ENCODE measurements at places on chromosomes 11 and 22.

GRCh38 chr11:69122630-69123431 lies 32.9 kb upstream of the SMIM38 start:
- H3K36me3 ChIP-seq, result no peaks in the 10 kb centered on the region
- DNase-seq, result no peak
- H3K4me1 ChIP-seq, result peaks cover 34% of the 10 kb centered on the region
- no peaks in the 10 kb centered on the region for H3K27me3 ChIP-seq
- no peak overlapping the region for H3K4me3 ChIP-seq

- no peaks in the 10 kb centered on the region for H3K36me3 ChIP-seq
- H3K4me3 ChIP-seq, result no peak overlapping the region
- peak overlapping the region; percentile 55 for H3K27ac ChIP-seq
- DNase-seq, result peak; percentile 36
- H3K27me3 ChIP-seq, result no peaks in the 10 kb centered on the region
Measured at GRCh38 chr11:120180551-120181232, 30.1 kb upstream of the OAF start.

- H3K4me3 ChIP-seq, result no peak overlapping the region
- no peak overlapping the region for H3K27ac ChIP-seq
- no peaks in the 10 kb centered on the region for H3K27me3 ChIP-seq
Measured at GRCh38 chr11:44607987-44608386, 42.5 kb downstream of the CD82 start.

- no peaks in the 10 kb centered on the region for H3K36me3 ChIP-seq
- no peak overlapping the region for H3K4me3 ChIP-seq
- no peaks in the 10 kb centered on the region for H3K4me1 ChIP-seq
- H3K27ac ChIP-seq, result no peak overlapping the region
Measured at GRCh38 chr11:13188179-13188578, 89.4 kb upstream of the BMAL1 start.

DNA sequence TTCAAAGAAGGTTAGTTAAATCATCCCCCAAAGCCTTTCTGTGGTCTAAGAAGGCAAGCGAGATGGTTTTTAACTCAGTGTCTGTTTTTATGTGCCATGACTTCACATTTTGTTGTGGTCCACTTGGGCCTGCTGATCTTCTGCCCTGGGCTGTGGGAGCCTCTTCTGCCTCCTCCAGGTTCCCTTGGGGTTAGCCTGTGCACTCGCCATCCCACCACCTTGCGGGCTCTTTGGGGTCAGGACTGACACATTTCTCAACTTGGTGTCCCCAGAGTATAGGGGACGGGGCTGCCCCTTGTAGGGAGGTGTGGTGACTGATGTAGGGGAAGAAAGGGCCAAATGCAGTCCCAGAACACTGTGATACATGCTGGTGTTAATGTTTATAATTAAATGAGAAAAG lies 207.0 kb downstream of the TBC1D22A start:
- H3K27ac ChIP-seq, result no peak overlapping the region
- no peak for DNase-seq
- no peaks in the 10 kb centered on the region for H3K27me3 ChIP-seq
- peaks cover 38% of the 10 kb centered on the region for H3K4me1 ChIP-seq
- peaks cover 17% of the 10 kb centered on the region for H3K36me3 ChIP-seq

DNA sequence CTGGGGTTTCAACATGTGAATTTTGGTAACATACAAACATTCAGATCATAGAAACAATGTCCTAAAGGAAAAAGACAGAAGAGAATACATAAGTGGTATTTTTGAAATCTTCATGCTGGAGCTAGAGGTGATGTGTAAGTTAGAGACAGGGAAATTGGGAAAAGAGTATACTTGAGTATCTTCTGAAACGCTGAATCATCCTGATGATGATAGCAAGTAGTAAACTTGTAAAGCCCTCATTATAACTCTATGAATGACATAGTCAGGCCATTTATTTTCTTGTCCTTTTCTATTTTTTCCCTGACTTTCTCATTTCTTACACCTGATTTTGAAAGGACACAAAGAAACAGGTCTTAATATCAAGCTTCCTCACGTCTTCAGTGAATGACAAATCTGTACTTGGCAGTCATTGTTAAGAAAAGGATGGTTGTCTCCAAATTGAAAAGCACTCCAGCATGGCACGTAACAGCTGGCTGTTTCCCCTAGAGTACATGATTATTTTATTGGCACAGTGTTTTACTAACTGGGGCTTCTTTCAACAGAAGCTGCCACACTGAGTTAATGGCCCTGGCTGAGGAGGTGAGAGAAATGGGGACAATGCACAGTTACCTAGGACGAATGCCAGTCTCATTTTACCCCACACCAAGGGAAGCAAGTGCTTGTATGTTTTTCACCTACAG lies 140.7 kb upstream of the CTSC start:
- DNase-seq, result no peak
- no peaks in the 10 kb centered on the region for H3K27me3 ChIP-seq
- no peaks in the 10 kb centered on the region for H3K4me1 ChIP-seq
- no peak overlapping the region for H3K4me3 ChIP-seq
- no peak overlapping the region for H3K27ac ChIP-seq

GRCh38 chr22:23922921-23923320 lies 28.7 kb downstream of the MIF start:
- no peaks in the 10 kb centered on the region for H3K27me3 ChIP-seq
- peaks cover 7% of the 10 kb centered on the region for H3K36me3 ChIP-seq
- no peak overlapping the region for H3K4me3 ChIP-seq
- no peaks in the 10 kb centered on the region for H3K4me1 ChIP-seq
- no peak for DNase-seq

- no peak overlapping the region for H3K27ac ChIP-seq
- no peak for DNase-seq
- H3K4me1 ChIP-seq, result peaks cover 4% of the 10 kb centered on the region
- no peaks in the 10 kb centered on the region for H3K36me3 ChIP-seq
Measured at GRCh38 chr11:64384981-64385944, 26.3 kb downstream of the RPS6KA4 start.
